Astrocyte (in vitro differentiated cells and primary cell): ENCODE measurements at places on chromosomes 3 and 15. TPM values are rescaled to one million over a fixed set of nuclear protein-coding genes. Genes with fewer than 3 reads are reported as not detected.

- no peaks in the 10 kb centered on the region for H3K4me1 ChIP-seq
- H3K27ac ChIP-seq = no peak overlapping the region
- no peak for DNase-seq
- H3K4me3 ChIP-seq = no peak overlapping the region
- no peaks in the 10 kb centered on the region for H3K27me3 ChIP-seq
Observed at GRCh38 chr15:95591270-95591669, 739.2 kb upstream of the NR2F2 start.

GRCh38 chr3:121667333-121667732, 6.6 kb upstream of the HCLS1 start:
- H3K27ac ChIP-seq = no peak overlapping the region
- no peak for DNase-seq
- no peak overlapping the region for H3K4me3 ChIP-seq
- H3K4me1 ChIP-seq = no peaks in the 10 kb centered on the region
- H3K36me3 ChIP-seq = peaks cover 53% of the 10 kb centered on the region

DNA sequence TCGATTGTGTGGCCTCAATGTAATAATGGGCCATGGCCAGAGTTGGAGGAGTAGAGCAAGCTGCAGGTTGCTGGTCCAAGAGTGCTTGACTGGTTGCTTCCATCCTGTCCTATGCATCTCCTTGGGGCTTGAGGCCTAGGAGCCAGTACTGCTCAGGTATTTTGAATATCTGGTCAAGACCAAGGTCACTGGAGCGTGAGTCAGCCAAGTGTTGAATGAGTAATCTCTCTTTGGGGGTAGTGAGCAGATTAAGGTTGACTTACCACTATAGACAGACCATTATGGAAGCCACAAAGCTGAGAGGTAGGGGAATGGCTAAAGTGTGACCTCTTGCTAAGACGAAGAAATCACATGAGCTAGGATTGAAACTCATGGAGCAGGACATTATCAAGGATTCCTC, 9.4 kb upstream of the PARP6 start:
- H3K36me3 ChIP-seq = no peaks in the 10 kb centered on the region
- no peaks in the 10 kb centered on the region for H3K4me1 ChIP-seq
- no peak for DNase-seq
- no peaks in the 10 kb centered on the region for H3K27me3 ChIP-seq

DNA sequence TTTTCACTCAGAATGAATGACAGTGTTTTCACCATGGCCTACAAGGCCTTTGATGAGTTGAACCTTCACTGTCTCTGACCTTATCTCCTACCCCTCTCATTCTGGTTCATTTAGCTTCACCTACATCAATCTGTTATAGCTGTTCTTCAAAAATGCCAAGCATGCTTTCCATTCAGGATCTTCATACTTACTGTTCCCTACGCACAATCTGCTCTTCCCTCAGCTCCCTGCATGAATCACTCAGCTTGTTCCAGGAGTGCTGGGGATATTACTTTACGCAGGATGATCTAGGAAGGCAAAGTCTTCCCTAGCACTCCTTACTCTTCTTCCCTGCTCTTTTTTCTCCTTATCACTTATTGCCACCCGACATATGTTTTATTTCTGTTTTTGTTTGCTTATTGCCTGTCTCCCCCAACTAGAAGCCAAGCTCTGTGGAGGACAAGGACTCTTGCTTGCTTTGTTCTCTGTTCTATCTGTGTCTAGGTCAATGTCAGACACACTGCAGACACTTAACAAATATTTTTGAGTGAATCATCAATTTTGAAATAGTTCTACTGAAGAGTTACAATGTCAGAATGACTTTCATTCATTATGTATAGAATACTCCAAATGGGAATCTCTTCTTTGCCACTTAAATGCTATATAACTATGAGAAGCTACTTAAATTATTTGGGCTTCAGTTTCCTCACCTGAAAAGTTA, 238.3 kb upstream of the FEZF2 start:
- H3K4me1 ChIP-seq = peaks cover 34% of the 10 kb centered on the region
- peak overlapping the region; percentile 43 for H3K27ac ChIP-seq
- DNase-seq = peak; percentile 74
- H3K36me3 ChIP-seq = no peaks in the 10 kb centered on the region
- H3K27me3 ChIP-seq = no peaks in the 10 kb centered on the region
- no peak overlapping the region for H3K4me3 ChIP-seq

- no peak overlapping the region for H3K4me3 ChIP-seq
- no peak for DNase-seq
- H3K27me3 ChIP-seq = no peaks in the 10 kb centered on the region
- H3K27ac ChIP-seq = no peak overlapping the region
- H3K4me1 ChIP-seq = no peaks in the 10 kb centered on the region
- no peaks in the 10 kb centered on the region for H3K36me3 ChIP-seq
Observed at GRCh38 chr3:40497288-40497687, 8.6 kb upstream of the ZNF620 start.

DNA sequence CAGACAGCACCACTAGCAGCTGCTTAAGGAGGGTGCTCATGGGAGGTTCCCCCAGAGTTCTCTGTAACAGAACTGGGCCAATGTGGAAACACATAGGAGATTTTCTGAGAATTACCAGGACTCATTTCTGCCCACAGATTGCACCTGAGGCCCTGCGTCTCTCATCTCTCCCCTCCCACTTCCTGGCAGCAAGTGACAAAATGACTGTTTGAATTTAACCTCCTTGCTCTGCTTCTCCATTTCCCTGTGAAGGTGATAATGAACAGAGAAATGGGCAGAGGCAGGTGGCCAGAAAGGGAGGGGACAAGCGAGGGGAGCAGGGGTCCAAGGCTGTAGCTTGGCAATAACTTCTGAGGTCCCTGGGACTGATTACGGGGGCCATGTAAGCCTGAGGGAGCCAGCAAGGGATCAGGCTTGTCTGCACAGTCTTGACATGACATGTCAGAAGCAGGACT, 8.0 kb downstream of the EPHB1 start:
- DNase-seq = no peak
- no peaks in the 10 kb centered on the region for H3K36me3 ChIP-seq
- H3K27me3 ChIP-seq = peaks cover 6% of the 10 kb centered on the region
- H3K4me1 ChIP-seq = no peaks in the 10 kb centered on the region
- H3K27ac ChIP-seq = no peak overlapping the region

- H3K36me3 ChIP-seq = no peaks in the 10 kb centered on the region
- peak; percentile 82 for DNase-seq
- peak overlapping the region; percentile 69 for H3K27ac ChIP-seq
Observed at GRCh38 chr3:122609798-122610559, 32.5 kb downstream of the PARP15 start.

- no peaks in the 10 kb centered on the region for H3K36me3 ChIP-seq
- peaks cover 10% of the 10 kb centered on the region for H3K4me1 ChIP-seq
- DNase-seq = peak; percentile 49
Observed at GRCh38 chr3:171358181-171358880, 101.9 kb downstream of the TNIK start.

DNA sequence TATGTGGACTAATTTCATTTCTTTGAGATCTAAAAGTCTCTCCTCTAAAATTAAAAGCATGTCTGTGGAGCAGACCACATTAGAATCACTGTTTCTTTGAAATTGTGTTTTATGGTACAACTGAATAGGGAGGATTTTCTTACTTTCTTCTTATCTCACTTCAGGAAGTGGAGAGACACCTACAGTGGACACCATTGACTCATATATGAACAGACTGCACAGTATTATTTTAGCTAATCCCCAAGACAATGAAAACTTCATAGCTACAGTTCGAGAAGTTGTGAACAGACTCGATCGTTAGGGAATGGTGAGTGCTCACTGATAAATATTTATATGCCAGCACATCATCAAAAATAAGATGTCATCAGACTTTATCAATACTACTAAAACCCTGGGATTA, 58.3 kb downstream of the HMG20A start:
- H3K4me3 ChIP-seq = no peak overlapping the region
- no peak overlapping the region for H3K27ac ChIP-seq
- no peak for DNase-seq

GRCh38 chr3:140250945-140251344, 316.0 kb downstream of the CLSTN2 start:
- H3K27ac ChIP-seq = no peak overlapping the region
- no peaks in the 10 kb centered on the region for H3K36me3 ChIP-seq
- no peak for DNase-seq
- H3K4me3 ChIP-seq = no peak overlapping the region

DNA sequence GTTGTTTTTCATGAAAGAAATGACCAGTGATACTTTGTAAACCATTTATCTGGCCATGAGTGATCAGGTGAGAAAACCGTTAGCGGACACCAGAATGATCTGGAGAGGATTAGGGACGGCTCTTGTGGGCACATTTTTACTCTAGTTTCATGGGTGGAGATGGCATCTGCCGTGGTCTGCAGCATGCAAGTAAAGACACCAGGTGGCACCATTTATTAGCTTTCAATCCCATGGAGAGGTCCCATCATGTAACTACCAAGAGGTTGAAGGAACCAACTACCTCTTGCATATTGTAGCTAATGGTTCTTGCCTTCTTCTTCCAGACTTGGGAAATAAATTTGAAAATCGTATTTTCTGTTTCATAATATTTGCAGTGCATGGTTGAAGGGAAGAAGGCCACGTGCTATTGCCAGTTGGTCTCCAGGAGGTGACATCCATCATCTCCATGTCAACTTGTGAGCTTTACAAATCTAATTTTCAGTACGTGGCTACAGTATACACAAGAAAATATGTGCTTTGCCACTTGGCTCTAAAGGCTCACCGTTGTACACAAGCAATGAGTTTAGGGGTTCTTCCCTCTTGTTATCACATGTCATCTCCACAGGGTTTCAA, 1.5 kb upstream of the MAPKBP1 start:
- H3K36me3 ChIP-seq = peaks cover 9% of the 10 kb centered on the region
- no peak overlapping the region for H3K4me3 ChIP-seq
- DNase-seq = peak; percentile 49
- H3K27ac ChIP-seq = no peak overlapping the region

DNA sequence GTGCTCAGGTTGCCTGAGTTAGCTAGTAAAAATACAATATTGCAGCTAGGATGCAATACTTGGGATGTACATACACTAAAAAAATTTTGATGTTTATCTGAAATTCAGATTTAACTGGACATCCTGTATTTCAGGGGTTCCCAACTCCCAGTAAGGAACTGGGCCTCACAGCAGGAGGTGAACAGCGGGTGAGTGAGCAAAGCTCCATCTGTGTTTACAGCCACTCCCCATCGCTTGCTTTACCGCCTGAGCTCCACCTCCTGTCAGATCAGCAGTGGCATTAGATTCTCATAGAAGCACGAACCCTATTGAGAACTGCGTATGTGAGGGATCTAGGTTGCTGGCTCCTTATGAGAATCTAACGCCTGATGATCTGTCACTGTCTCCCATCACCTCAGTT, 285.1 kb upstream of the PROK2 start:
- no peak overlapping the region for H3K4me3 ChIP-seq
- no peak overlapping the region for H3K27ac ChIP-seq
- no peaks in the 10 kb centered on the region for H3K4me1 ChIP-seq
- no peak for DNase-seq
- peaks cover 15% of the 10 kb centered on the region for H3K27me3 ChIP-seq

DNA sequence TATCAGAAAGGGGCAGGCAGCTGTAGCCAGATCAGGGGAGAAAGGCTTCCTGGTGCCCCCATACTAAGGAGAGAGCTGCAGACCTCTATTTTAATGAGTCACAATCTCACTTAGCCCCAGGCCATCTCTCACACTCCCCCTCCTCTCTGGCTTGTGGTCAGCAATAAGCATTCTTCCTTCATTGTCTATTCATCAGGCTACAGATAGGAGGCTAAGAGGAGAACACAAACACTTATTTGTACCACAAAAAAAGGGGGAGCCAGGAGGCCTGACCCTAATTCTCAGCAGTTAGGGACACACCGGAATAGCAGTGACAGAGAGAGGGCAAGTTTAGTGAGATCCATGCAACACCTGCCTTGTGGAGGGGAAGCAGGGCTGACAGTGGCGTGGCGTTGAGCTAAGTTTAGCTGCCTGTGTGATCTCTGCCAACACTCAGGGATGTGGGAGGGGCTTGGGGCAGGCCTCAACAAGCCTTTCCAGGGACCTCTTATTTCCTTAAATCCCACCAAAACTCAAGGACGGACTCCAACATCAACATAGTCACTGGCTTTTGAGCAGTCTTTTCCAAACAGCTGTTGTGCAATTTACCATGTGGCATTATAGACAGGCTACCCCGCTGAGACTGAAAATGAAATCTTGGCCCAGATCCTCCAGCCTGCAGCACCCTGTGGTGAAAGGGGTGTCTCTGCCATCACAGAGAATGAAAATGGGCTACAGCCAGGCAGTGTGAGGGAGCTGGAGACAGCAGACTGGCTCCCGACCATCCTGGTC, 191.9 kb upstream of the TSC22D2 start:
- H3K27me3 ChIP-seq = no peaks in the 10 kb centered on the region
- H3K27ac ChIP-seq = no peak overlapping the region

DNA sequence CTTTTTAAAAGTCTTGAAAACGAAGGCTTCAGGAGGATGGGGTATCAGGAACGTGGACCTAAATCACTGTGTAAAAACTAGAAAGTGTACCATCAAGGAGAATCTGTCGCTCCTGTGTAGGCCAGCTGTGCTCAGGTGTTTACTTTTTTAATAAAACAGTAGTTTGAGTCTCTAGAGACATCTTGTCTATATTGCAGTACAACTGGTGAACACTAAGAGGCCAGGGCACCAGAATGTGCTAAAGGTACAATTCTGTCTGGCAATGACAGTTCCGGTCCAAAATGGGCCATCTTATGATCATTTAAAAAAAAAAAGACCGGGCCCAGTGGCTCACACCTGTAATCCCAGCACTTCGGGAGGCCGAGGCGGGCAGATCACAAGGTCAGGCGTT, 61.8 kb upstream of the MCF2L2 start:
- no peak for DNase-seq
- no peak overlapping the region for H3K27ac ChIP-seq
- no peaks in the 10 kb centered on the region for H3K27me3 ChIP-seq

GRCh38 chr3:29773481-29773880, 492.6 kb downstream of the RBMS3 start:
- H3K4me1 ChIP-seq = no peaks in the 10 kb centered on the region
- no peak overlapping the region for H3K27ac ChIP-seq
- H3K4me3 ChIP-seq = no peak overlapping the region
- no peaks in the 10 kb centered on the region for H3K27me3 ChIP-seq
- no peak for DNase-seq

DNA sequence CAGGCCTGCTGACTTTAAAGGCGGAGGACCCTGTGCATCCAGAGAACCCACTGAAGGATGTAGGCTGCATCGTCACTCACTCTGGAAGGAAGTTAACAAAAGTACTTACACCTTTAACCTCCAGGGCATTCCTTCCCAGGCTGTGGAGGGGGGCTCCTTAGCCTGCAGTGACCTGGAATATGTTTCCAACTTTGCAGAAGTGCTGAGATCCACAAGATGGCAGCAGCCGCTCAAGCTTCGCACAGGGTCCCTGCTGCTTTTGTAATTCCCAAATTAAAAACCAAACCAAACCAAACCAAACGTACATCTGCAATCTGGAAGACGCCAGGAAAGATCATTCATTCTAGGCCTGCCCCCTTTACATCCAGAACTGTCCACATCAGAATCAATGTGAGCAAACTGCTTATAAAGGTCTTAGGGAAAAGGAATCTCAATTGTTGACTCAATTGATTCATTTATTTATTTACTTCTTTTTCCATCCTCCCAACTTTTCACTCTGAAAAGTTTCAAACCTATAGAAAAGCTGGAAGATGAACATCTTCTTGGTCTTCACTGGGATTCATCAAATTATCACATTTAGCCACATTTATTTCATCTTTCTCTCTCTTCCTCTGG, 70.5 kb upstream of the KLHL25 start:
- no peak overlapping the region for H3K27ac ChIP-seq
- H3K4me3 ChIP-seq = no peak overlapping the region
- H3K4me1 ChIP-seq = no peaks in the 10 kb centered on the region
- DNase-seq = peak; percentile 23

The DPPA2 gene
- total RNA-seq = 0.48 and 0.89 TPM in 2 replicates

The MELTF gene
- 24.0 and 31.7 TPM in 2 replicates for total RNA-seq

The ANKUB1 gene
- total RNA-seq = not detected in 2 replicates

The ALDH1A3 gene
- total RNA-seq = 0.55 and 0.95 TPM in 2 replicates

The KY gene
- total RNA-seq = 0.11 TPM in 1 of 2 replicates, not detected in the other

The PAQR9 gene
- total RNA-seq = 0.22 and 0.23 TPM in 2 replicates

The SCAPER gene
- total RNA-seq = 8.6 and 12.9 TPM in 2 replicates

The CKMT1B gene
- 0.72 and 0.89 TPM in 2 replicates for total RNA-seq

The AP4E1 gene
- total RNA-seq = 15.0 and 16.4 TPM in 2 replicates
